ENCODE measurements at places on chromosomes 4 and X.
A peak's percentile ranks its signal among the peaks of the same experiment; 100 is the strongest.

- no peak for DNase-seq
These were observed 183.5 kb upstream of the NDP start for GRCh38 chrX:44156726-44157125.

GRCh38 chrX:21802054-21802670, 37.3 kb upstream of the MBTPS2 start:
- no peak for DNase-seq

DNA sequence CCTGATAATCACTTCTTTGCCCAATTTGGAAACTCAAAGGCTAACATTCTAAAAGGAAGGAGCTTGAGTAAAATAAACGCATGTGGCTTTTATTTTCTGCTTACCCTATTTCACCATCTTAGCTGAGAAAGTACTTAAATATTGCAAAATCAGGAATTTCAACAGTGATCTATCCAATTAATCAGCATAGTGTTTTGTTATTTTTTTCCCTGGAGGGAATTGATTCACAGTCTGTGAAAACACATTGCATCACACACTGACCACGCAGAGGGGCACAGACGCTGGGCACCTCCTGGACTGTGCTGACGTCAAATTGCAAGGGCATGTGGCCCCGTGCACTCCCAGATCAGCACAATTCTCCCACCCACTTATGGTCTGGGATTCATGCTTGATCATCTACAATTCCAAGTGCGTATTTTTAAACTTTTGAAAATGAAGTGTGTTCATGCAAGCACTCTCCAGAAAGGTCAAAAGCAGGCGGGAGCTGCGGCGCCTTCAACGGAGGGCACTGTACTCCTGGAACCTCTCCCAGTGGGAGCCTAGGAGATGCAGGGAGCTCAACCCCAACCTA, 320.6 kb upstream of the PPARGC1A start:
- no peak for DNase-seq

DNA sequence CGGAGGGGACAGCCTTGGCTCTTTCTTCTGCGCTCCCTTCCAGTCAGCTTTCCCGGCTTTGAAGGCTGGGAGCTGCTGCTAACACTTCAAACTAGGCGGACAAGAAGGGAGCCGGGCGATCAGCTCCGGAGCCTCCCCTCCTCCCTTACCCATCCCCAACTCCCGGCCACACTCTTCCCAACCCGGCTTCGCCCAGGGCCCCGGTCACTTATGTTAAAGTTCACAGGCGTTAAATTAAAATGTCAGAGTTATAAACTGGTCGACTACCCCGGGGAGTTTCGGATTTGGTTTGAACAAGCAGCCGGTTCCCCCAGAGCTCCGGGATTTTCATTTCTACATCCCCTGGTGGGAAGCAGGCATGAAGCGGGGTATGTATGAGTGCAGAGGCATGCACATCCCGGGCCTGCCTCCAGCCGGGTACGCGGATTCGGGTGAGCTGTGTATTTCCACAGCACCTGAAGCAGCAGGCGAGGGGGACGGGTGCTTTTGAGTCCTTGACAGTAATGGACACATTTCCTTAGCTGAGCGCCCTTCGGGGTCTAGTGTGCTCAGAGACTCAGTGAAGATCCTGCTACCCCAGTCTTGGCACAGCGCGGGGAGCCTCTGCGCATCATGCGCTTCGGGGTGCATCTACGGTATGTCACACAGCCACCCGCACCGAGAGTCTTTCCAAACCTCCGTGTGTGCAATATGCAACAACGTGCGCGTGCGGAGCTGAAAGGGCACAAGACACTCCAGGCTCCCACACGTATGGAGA, 880 bp downstream of the UNC5C start:
- no peak for DNase-seq

GRCh38 chr4:99722725-99723124, 65.1 kb upstream of the C4orf54 start:
- no peak for DNase-seq

DNA sequence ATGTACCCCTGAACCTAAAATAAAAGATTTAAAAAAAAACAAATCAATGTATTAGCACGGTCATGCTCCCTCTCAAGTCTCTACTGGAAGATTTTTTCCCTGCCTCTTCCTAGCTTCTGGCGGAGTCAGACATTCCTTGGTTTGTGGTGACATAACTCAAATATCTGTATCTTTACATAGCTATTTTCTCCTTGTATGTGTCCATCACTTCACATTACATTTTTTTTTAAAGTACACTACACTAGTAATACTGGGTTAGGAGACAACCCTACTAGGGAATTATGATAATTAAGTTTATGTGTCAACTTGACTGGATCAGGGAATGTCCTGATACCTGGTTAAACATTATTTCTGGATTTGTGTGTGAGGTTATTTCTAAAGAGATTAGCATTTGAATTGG, 1197.9 kb downstream of the TECRL start:
- DNase-seq = no peak

GRCh38 chr4:15396157-15396800, 31.6 kb upstream of the C1QTNF7 start:
- DNase-seq = peak; percentile 67

DNA sequence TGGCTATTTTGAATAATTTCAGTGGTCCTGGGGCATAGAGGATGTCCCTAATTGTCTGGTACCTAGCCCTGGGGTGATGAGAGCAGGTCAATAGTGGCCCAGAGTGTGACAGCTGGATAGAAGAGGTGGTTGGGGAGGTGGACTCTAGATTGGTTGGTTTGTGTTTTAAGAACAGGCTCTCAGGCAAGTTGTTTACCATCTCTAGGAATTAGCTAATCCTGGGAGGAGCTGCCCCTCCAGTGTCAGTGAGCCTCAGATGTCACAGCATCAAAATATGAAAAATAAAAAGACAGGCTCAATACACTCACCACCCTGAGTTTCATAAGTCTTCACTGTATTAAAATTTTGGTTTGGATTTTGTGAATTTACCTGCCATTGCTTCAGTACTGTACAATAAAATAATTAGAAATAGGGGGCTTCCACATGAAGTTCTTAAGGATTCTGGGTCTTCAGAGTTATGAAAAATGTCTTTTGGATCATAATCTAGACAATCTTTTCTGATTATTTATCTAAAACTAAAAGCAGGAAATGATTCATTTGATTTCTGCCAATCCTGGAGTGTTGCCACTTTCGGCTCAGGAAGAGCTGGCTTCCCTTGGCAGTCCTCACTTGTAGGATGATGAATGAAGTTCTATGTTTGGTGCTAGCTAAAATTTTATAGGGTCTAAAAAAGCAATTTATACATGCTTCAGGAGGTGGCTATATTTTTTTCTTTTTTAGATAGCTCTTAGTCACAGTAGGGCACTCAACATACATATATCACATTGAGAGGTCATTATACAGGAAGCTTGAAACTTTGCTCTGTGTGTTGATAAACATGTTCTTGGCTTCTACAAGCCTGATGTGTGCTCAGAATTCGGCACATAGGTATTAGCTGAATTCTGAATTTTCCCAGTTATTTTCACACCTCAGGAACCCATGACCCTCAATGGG, 395.1 kb downstream of the RAB28 start:
- no peak for DNase-seq

DNA sequence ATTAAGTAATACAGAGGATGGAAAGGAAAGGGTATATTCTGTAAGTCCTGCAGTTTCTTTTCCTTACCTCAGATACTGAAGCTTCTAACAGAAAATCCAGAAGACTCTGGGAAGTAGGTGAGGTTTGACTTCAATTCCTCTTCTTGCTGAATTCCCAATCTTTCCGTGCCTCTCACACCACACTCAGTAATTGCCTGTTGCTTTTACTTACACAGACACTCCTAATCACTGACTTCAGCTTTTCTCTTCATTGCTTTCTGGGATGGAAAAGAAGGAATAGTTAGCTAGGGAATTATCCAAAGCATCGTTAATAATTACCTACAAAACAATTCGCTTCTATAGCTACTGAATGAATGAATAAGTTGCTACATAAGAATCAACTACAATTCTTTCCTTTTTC, 163.6 kb downstream of the FBXO8 start:
- no peak for DNase-seq

- no peak for DNase-seq
These were observed 833.5 kb upstream of the ADGRL3 start for GRCh38 chr4:60366661-60367060.

DNA sequence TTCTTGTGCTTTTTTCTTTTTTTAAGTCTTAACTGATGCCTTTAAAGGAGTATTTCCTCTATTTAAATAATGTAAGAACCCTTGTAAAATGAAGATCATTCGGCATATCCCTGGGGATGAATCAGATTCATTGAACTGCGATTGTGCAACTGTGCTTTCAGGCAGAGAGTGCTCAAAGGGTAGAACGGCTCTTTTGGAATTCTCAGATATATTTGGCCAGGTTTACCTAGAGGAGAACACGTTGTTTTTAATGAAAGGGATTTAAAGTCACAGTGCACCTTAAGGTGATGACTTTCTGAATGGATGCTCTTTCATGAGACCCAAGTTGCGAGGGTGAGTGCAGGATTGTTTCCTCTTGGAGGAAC, 51.6 kb upstream of the ELOVL6 start:
- no peak for DNase-seq

DNA sequence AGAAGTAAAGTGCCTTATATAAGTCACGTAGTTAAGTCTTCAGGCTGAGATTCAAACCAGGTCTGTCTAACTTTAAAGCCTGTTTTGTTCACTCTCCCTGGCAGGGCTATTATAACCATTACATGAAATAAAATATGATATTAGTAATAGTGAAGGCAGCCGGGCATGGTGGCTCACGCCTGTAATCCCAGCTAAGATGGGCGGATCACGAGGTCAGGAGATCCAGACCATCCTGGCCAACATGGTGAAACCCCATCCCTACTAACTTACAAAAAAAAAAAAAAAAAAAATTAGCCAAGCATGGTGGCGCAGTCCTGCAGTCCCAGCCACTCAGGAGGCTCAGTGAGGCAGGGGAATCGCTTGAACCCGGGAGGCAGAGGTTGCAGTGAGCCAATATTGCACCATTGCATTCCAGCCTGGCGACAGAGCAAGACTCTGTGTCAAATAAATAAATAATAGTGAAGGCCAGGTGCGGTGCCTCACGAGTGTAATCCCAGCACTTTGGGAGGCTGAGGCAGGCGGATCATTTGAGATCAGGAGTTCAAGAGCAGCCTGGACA, 22.1 kb upstream of the SOWAHD start:
- DNase-seq = no peak

- no peak for DNase-seq
These were observed 1.7 kb downstream of the TMEM131L start for GRCh38 chr4:153467897-153468262.

DNA sequence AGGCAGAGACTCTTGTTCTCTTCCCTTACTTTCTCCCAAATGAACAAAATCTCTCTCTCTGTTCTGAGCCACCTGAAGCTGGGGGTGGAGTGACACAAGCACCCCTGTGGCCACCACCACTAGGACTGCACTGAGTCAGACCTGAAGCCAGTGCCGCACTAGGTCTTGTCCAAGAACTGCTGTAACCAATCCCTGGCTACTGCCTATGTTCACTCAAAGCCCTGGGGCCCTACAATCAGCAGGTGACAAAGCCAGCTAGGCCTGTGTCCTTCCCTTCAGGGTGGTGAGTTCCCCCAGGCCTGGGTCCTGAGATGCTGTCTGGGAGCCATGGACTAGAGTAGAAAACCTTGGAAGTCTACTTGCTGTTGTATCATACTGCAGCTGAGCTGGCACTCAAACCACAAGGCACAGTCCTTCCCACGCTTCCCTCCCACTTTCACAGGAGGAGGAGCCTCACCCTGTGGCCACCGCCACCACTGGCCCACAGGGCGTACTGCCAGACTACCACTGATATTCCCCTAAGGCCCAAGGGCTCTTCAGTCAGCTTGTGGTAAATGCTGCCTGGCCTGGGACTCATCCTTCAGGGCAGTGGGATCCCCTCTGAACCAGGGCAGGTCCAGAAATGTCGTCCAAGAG, 119.1 kb downstream of the RTL9 start:
- DNase-seq = no peak

- no peak for DNase-seq
These were observed 24.3 kb downstream of the LINC00632 start for GRCh38 chrX:140733766-140734342.

DNA sequence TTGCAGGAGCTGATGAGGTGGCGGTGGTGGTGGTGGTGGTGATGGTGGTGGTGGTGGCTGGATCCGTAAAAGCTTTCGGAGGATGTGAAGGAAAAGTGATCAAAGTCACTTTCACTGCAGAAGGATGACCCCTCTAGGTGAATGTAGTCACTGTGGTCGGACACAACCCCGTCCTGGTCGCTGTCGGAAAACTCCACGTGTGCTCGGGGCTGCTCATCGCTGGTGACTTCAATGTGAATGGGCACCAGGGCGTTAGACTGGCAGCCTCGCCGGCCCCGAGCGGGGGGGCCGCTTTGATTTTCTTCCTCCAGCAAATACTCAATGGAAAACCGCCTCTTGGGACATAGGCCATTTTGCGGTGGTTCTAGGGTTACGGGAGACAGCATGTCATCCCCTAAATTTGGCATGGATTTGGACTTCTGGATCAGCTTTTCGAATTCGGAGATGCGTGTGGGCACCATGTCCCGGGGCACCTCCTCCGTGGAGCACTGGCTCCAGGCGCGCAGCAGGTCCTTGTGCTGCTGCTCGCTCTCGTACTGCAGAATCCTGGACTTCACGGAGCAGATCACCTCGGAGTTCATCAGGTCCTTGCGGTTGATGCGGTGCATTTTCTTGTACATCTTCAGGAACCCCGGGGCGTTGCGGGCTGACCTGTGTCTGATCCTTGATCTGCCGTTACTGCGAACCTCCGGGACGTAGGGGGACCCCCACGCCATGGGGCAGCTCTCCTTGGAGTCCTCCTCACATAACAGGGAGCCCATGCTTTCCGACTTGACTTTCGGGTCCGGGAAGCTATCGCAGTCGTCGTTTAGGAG, 88.3 kb upstream of the PDLIM3 start:
- DNase-seq = peak; percentile 45

DNA sequence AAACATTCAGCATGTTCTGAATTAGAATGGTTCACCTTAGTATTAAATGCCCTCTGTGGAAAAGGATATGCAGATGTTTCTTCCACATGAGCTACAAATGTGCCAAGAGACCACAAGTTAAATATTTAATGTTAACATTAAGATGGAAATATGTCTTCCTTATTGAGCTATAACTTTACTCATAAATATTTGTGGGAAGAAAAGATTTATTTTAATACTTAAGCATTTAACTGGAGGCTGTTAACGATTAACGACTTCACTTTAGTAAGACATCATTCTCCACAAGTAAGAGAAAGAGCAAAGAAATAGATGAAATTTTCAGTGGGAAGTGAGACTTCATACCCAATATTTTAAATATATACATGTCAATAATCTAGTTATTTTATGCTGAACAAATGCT, 1046.0 kb upstream of the GRID2 start:
- DNase-seq = no peak

DNA sequence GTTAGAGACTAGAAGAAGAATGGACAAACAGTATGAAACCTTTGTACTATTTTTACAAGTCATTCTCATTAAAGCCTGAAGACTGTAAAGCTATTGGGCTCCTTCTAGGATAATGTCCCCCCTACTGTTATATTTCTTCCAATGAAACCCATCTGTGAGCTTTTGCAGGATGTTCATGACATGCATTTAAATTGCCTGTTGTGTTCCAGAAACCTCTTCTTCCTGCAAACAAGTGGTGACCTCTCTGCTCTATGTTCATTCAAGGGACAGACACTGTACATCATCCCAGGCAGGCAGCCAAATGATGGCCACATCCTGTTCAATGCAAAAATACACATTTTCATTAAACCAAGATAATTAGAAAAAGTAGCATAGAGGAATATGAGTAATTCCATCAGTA, 128.0 kb downstream of the C4orf33 start:
- DNase-seq = no peak
